Activated CD4-positive, alpha-beta T cell treated with anti-CD3 and anti-CD28 coated beads for 4 hours (primary cell): ENCODE measurements at places on chromosomes 4 and X.

DNA sequence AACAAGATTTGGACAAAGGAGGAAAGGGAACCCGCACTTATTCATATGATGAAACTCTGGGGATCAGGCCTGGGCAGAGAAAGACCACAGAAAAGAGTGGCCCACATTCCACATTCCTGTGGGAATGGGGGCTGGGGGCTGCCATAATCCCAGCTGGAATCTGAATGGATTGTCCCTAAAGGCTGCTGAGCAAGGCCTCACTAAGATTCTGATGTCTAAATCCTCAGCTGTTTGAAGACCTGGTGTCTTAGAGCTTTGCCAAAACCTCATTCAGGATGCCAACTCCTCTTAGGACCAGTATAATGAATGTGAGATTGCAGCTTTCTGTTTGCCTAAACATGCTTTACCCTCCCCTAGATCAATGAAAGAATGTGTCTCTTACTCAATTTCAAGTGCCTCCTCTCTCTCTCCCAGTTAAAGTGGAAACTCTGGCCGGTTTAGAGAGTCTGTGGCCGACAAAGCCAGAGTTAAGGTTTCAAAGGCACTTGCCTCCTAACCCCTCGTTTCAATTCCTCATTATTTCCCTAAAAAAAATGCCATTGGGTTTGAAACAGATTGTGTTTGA, 33.3 kb upstream of the GPC4 start:
- DNase-seq = no peak

DNA sequence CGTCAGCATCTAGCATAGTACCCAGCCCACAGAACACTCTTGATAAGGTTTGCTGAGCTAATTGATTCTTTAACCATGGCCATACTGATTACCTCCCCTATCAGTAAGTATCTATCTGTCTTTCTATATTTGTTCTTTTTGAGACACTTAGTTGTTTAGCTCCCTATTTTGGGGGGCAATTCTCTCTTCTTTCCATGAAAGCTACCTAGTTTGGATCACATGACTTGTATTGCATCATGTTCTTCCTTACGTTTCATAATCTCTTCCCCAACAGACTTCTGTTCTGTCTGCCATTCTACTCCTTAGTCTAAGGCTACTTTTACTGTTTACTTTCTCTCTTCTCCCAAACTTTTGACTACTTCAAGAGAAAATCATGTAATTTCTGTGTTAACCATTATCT, 39.0 kb downstream of the TBC1D19 start:
- DNase-seq = no peak

GRCh38 chrX:135315864-135316263, 6.6 kb downstream of the ETDC start:
- no peak for DNase-seq

DNA sequence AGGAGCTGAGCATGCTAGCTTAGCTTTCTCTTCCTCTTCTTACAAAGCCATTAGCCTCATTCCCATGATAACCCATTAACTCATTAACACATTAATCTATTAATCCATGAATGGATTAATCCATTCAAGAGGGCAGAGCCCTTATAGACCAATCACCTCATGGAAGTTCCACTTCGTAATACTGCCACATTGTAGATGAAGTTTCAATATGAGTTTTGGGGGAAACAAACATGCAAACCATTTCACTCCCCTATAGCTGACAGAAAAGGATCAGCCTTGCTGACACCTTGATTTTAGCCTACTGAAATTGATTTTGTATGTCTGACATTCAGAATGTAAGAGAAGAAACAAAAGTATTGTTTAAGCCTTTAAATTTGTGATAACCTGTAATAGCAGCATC, 251.8 kb upstream of the GALNTL6 start:
- no peak for DNase-seq

DNA sequence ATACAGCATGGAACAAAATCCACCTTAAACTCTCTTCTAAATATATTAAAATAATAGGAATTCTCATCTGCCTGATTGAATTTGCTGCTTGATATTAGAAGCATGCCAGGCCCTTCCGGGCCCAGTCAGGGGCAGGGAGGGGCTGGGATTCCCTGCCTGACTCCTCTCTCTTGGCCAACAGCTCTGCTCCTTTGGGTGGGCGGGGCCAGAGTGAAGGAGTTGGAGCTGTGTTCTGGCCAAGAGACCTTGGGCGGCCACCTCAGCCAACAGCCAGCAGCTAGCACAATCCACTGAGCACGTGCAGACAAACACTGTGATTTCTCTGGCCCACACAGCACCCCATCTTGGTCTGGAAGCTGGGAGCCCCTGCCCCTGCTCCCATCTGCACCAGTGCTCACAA, 140.3 kb downstream of the PJA1 start:
- no peak for DNase-seq

DNA sequence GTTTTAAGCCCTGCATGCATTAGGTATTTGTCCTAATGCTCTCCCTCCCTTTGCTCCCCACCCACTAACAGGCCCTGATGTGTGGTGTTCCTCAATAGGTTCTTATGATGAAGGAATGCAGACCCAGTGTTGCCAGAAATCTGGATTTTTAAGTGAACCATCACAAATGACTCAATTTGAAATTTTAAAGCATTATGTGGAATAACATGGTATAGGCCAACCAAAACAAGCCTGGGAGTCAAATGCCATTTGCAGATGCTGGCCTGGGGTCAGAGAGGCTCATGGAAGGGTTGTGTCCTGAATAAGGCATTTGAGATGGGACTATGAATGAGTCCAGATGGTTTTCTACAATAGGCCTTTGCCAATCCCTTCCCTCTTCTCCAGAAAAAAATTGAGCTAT, 179.6 kb downstream of the SHROOM3 start:
- no peak for DNase-seq
